ENCODE measurements at places on chromosomes 1 and 21.

- DNase-seq = no peak
Observed at GRCh38 chr1:96492236-96492635, 229.3 kb upstream of the PTBP2 start.

DNA sequence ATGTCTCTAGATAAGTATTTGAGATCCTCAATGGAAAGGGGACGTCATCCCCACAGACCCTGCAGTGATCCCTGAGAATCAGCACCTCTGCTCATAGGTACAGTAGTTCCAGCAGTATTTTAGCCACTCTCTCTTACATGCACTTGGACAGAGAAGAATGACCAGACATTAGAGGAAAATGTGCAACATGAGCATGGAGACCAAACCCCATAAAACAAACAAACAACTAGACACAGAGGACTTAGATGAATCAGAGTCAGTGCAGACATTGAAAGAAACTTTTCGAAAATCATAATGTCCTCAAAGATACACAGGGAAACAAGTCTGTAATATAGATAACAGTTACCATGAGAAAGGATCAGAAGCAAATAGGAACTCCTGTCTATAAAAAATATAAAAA is 108.2 kb downstream of the LYPLAL1 start:
- DNase-seq = no peak

GRCh38 chr1:12760256-12760795 is 13.2 kb upstream of the PRAMEF12 start:
- DNase-seq = no peak

- DNase-seq = no peak
Observed at GRCh38 chr1:235898126-235898525, 31.4 kb upstream of the LYST start.

DNA sequence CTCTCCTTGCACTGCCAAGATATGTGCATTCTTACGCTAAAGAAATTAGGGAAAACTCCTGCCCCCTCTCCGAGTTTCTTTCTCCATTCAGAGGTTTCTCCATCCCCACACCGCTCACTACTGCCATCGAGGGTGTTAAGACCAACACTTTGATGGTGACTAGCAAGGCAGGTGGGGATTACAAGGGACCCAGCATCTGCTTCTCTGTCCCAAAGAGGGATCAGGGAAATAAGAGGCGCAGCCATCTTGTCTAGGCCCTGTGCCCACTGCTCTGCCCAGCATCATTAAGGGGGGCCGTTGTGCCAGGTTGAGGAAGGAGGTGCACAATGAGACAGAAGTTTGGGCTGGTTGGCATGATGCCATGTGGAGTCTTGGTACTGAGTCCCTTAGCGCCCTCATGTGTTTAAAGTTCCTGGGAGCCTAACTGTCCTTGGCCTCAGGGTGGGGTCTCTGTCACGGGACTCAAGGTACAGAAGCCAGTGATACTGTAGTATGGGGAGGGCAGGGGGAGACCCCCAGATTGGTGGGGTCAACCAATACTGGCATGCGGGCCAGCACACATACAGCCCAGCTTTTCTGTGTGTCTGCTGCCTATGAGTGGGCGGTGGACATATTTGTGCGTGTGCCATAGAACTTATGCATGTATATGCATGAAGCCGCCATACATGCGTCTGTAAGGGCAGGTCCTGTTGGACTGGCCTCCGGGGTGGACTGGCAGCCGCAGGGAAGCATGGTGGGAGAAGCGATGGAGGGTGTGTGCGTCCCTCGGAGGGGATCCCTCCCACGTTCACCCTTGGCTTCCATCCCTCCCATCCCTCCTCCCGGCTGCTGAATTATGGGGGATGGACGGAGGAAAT is 5.5 kb downstream of the EFNA3 start:
- DNase-seq = no peak
